Kasumi-1 (cell line): ENCODE measurements at places on chromosomes 3 and 15.

DNA sequence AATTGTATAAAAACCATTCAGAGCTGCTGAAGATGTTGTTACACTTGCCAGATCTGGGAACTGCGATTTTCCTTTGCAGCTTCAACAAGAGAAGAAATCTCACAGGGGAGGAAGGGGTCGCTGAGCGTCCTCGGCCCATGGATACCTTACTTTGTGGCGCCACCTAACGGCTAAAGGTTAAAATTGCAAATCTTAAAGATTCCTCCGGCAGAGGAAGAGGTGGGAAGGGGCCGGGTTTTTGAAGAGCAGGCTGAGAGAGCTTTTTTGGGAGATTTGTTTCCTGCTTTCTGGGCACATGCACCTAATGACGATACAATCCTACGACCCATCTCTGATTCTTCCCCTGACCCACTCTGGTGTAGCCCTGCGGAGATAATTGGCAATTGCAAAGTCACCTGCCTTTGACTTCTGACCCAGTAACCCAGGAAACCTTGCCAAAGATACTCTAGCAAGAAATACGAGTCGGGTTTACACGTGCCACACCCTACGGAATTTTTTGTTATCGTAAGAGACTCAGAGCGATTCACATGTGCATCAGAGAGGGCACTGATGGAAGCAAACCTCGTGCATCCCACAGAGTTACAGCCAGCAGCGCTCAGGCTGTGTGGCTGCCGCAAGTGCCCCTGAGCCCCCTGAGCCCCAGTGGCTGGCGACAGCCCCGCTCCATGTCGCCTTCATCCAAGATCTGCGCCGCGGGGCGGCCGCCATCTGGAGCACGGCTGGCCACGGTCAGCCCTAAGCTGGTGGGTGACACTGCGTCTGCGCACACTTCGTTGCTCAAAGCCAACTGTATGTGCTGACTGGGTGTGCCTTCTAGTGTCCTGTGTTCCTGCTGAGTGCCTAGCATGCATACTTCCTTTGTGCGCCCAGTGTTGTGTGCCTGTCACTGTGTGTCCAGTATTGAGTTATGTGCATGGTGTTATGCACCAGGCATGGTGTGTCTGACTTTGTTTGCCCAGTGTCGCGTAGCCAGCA lies 55.2 kb upstream of the CHRNA7 start:
- DNase-seq: peak; percentile 34

DNA sequence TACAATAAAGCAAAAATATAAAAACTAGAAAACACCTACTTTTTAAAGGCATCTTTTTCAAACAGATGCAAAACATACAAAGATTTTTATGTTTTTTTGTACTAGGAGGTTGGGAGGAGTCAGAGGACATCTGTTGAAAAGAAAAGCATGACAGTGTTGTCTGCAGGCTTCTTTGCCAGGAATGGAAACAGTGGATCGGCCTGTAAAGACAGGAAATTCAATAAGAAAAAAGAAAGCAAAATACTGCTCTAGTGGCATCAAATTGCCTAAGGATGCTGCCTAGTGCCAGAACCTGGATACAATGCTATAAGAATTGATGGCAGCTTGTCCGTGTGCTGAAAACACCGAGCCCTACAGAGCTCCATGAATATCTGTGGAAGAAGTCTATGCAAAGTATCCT lies 69.9 kb downstream of the TBC1D5 start:
- DNase-seq: no peak

DNA sequence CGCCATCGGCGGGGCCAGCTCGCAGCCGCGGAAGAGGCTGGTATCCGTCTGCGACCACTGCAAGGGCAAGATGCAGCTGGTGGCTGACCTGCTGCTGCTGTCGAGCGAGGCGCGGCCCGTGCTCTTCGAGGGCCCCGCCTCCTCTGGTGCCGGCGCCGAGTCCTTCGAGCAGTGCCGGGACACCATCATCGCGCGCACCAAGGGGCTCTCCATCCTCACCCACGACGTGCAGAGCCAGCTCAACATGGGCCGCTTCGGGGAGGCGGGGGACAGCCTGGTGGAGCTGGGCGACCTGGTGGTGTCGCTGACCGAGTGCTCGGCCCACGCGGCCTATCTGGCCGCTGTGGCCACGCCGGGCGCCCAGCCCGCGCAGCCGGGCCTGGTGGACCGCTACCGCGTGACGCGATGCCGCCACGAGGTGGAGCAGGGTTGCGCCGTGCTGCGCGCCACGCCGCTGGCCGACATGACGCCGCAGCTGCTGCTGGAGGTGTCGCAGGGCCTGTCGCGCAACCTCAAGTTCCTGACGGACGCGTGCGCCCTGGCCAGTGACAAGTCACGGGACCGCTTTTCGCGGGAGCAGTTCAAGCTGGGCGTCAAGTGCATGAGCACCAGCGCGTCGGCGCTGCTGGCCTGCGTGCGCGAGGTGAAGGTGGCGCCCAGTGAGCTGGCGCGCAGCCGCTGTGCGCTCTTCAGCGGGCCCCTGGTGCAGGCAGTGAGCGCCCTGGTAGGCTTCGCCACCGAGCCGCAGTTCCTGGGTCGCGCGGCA lies 1.8 kb downstream of the TLNRD1 start:
- no peak for DNase-seq

DNA sequence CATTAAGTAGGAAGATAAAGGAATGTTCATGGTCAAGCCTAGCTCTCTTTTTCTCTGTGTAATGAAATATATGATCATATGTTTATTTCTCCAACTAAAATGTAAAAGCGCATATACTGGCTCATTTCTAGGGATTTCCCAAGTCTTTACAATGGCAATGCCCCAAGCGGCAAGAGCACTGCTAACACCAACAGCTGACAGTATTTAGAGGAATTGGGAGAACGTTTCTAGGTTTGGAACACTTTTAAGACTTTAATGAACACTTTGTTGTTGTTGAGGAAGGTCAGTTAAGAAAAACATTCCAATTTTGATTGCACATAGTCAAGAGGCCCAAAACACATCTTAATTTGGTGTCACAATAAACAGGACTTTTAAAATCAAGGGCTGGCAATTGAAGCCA lies 132.7 kb downstream of the ATP8B4 start:
- DNase-seq: no peak

DNA sequence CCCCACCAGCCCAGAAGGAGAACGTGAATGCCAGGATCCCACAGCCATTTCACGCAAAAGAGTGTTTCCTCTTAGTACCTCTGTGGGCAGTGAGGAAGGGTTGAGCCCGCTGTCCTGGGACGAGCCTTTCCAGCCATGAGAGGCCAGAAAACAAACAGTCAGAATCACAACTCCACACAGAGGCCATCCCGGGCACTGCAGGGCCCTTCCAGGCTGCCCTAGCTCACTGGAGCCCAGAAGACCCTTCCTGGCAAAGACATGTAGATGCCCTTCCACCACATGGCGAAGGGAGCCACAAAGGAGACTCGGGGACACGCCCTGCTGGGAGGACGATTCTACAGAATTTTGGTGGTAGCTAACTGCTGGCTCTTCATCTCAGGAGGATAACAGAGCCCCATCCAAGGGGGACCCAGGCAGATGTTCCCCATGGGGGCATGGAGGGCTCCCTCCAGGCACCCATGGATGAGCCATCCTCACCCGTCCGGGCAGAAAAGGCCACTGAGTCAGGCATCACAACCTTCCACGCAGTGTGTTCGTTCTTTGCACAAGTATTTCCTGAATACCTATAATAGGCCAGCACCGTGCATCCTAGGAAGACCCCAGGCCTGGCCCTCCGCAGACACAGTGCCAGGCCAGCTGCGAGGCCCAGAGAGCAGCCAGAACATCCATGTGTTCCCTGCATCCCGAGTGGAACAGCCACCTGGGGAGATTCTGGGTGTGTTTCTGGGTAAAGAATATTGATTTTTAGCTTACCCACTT lies 47.2 kb downstream of the SLC12A8 start:
- DNase-seq: no peak

DNA sequence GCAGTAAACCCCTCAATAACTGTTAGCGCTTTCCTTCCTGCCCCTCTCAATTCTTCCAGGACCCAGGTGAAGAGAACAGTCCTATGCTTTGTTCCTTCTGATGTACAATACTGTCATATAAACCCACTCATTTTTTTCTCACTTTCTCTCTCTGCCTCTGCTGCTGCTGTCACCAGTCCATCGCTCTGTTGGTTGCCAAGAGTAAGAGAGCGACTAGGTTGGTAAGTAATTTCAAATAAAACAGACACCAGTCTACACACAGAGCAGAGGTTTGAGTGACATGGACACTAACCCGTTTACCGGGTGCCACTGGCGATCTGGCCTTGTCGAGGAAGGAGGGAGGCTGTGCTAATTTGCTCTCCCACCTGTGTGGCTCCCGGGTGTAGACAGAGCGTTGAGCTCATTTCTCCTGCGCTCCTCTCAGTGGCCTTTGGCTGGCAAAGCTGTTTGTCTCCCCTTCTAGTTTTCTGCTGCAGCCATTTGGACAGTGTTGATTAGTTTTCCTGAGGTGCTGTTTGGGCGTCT lies 215.4 kb downstream of the THSD4 start:
- DNase-seq: no peak

GRCh38 chr3:186871403-186871924 lies 29.0 kb downstream of the ADIPOQ start:
- DNase-seq: peak; percentile 54

DNA sequence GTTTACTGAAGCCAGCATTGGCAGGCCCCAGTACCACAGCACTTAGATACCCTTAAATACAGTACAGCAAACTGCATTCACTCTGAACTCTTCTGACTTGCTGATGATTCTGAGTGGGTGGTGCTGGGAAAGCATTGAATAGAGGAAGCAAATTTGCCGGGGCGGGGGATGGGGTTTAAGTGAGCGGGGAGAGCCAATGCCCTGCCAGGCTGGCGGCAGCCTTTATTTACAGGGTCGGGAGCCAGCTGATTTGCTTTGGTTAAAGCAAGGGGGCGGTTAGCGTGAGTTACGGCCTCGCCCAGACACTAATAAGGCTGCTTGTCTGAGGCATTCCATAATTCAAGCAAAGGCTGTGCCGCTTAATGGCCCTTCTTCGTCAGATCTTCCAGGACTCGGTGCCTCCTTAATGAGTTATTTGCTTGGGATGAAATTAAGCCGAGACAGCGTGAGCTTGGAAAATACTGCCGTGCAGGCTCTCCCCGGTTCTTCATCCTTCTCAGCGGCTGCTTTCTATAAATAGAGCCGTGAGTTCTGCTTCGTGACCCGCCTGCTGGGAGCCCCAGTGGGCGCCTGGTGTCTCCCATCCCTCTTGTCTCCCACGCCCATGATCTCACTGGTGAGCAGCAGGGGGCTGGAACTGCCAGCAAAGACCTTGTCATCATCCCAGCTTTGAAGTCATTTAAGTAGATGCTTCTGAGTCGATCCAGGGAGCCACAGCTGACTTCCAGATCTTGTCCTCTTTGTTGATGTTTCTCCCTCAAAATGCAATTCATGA lies 25.8 kb downstream of the SPSB4 start:
- peak; percentile 85 for DNase-seq

DNA sequence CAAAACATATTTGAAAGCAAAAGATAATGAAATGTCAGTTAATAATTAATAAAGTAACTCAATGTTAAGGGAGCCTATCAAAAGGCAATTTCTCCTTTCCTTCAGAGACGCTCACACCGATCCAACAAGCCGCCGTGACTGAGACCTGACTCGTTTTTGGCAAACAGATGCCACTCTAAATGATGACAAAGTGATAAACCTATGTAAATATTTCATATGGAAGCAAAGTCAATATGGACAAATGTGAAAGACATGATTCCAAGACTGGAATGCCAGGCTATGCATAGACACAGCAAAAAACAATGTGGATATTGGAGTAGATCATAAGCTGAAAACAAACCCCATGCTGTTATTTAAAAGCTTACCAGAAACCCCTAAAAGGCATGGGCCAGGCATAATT lies 137.2 kb upstream of the SUCLG2 start:
- DNase-seq: no peak

- no peak for DNase-seq
Observed at GRCh38 chr15:36008719-36009118, 462.8 kb upstream of the DPH6 start.

GRCh38 chr3:18988614-18989229 lies 159.6 kb upstream of the KCNH8 start:
- peak; percentile 71 for DNase-seq

- no peak for DNase-seq
Observed at GRCh38 chr15:72604794-72605193, 49.7 kb upstream of the GOLGA6B start.
